NCI-H1105 (cell line): ENCODE measurements at places on chromosomes 16 and 17.

DNA sequence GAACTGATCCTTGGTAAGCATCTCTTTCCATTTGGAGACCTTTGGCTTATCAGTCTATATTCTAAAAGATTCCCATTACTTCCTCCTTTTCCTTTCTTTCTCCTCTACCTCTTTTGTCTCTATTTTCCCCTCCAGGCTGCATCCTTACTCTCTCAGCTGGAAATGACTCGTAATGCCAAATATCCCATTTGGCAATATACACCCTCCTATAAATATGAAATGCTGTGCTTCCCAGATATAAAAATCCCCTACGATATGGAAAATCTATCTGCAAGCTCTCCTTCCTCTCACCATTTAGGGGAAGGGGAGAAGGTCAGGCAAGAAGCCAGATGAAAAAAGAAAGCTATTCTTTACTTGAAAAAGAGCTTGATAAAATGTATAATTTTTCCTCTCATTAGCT is 39.9 kb downstream of the XPO6 start:
- DNase-seq = no peak

DNA sequence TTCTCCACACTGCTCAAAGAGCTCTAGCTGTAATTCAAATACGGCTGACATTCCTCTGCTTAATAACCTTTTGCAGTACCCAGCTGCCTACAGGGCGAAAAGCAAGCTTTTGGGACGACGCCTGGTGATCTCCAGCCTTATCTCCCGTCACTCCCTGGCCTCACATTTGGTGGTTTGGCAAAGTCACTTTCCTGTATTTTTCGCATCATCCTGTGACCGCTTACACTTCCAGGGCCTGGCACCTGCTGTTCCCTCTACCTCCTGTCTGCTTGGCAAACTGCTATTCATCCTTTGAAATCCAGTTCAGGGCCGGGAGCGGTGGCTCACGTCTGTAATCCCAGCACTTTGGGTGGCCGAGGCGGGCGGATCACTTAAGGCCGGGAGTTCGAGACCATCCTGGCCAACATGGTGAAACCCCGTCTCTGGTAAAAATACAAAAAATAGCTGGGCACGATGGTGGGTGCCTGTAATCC is 2.7 kb upstream of the BHLHA9 start:
- DNase-seq = no peak

- DNase-seq = no peak
These were observed 4.5 kb downstream of the VPS4A start for GRCh38 chr16:69315486-69316311.

DNA sequence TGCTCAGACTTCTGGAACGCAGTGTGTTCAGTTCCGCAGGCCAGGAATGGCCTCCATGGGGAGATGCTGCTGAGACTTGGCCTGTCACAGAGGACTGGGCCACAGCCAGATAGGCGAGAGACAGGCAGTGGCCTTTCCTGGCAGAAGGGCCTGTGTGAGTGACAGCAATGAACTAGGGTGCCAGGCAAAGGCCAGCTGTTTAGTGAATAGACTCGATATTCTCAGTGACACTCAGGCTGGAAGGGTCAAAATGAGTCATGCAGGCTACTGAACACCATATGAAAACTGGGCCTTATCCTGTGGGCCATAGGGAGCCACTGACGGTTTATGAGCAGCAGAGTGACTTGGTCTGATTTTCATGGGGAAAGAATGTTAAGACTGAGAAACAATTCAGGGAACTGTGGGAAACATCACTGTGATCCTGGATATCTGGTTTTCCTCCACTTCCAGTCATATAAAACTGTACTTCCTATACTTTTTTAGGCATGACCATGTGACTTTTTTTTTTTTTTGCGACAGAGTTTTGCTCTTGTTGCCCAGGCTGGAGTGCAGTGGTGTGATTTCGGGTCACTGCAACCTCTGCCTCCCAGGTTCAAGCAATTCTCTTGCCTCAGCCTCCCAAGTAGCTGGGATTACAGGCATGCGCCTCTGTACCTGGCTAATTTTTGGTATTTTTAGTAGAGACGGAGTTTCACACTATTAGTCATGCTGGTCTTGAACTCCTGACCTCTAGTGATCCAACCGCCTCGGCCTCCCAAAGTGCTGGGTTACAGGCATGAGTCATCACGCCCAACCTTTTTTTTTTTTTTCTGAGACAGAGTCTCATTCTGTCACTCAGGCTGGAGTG is 5.2 kb upstream of the NUBP1 start:
- no peak for DNase-seq

DNA sequence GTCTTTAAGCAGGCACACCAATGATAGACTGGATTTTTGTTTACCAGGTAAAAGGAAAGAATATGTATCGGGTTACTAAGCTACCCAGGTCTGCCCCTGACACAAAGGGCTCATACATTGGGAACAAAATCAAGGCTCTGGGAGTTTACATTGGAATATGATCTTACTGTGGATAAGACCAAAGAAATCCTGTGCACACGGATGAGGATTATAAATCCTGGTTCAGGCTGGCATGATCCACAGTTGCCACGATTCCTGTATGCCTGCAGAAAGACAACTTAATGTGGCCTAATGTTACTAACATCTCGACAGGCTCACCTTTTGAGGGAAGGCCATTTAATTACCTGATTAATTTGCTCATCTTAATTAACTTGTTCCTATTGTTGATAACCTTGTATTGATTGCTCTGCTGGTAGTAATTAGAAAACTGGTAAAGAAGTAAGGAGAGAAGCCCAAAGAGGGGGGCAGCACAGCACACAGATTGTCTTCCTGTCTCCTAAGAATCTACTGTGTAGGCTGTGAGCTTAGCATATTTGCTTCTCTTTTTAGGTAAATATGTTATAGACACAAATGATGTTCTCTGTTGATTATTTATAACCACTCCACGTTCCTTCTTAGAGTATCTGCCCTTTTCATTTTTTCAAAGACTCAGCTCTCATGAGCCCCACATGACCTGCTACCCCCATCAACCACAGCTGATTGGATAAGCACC is 51.0 kb upstream of the TOX3 start:
- peak; percentile 89 for DNase-seq

DNA sequence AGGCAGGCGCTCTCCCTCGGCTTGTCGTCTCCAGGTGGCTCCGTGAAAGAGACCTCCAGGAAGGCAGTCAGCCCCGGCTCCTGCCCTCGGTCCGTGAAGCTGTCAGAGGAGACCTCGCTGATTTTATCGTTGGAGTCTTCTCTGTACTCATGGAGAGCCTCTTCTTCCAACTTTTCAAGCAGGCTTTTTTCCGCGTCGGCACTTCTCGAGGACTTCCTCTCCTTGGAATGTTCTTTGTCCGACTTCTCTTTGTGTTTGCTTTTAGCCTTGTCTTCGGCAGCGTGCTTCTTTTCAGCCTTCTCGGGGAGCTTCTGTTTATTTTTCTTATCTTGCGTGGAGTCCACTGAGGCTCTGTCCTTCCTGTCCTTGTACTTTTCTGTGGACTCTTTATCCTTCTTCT is 65.0 kb downstream of the ZNF778 start:
- DNase-seq = no peak

- peak; percentile 67 for DNase-seq
These were observed 34.6 kb downstream of the KANSL1 start for GRCh38 chr17:46158323-46159296.

DNA sequence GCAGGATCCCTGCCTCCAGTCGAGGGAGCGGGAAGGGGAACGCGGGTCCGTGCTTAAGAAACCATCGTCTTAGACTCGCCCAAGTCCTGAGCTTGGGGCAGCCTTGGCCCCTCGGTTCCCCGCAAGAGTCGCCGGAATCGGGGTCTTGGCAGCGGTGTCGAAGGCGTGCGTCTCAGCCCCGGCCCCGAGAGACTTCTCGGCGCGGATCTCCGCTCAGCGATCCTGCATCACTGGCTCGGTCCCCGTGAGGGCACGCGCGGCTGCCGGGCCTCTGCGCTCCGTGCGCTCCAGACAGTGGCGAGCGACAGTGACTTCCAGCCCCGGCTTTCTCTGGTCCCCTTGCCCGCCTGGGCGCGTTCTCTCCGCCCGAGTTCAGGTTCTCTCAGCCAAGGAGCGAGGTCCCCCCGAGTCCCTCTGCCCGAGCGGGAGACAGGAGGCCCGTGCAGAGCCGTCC is 380 bp downstream of the HS3ST3A1 start:
- DNase-seq = no peak

GRCh38 chr17:973053-973452 is 6.5 kb downstream of the NXN start:
- no peak for DNase-seq

- DNase-seq = no peak
These were observed 222.8 kb downstream of the CNTNAP4 start for GRCh38 chr16:76500006-76500405.

DNA sequence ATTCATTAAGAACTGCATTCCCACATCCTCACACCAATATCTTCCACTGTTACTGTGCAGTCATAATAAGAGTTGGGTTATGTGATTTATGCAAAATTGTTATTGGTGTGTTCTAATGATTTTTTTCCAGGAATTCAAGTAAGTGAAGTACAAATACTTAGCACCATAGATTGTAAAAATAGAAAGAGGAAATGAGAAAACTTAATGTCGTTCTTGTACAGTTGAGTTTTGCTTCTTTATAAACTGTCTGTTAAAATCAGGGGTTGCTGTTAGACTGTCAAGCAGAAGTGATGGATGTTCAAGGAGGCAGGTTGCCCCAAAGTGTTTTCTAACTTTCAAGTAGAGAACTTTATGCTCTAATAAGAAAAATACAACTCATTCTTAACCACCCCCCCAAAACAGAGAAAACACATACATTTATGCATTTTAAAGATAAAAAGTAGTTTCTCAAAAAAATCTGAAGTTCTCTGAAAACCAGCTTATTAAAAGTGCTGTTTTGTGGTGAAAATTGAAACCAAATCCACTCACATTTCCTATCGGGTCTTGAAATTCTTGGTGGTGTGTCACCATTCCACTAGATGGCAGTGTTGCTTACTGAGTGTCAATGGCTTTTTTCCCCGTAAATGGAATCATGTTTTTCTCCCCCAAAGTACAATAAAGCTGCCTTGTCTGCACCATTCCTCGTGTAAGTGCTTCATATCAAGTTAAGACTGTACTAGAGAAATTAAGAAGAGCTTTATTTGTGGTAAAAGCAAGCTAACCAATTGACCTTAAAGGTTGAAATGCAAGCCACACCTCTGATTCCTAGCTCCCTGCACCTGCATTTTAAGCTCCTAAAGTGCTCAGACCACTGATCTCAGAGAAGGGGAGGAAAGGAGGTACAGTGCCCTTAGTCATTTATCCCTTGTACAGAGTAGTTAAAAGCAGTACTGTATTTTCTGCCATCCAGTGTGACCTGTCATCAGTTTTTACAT is 4.7 kb upstream of the IGSF6 start:
- peak; percentile 12 for DNase-seq

GRCh38 chr17:39183045-39183444 is 14.4 kb downstream of the CACNB1 start:
- no peak for DNase-seq

DNA sequence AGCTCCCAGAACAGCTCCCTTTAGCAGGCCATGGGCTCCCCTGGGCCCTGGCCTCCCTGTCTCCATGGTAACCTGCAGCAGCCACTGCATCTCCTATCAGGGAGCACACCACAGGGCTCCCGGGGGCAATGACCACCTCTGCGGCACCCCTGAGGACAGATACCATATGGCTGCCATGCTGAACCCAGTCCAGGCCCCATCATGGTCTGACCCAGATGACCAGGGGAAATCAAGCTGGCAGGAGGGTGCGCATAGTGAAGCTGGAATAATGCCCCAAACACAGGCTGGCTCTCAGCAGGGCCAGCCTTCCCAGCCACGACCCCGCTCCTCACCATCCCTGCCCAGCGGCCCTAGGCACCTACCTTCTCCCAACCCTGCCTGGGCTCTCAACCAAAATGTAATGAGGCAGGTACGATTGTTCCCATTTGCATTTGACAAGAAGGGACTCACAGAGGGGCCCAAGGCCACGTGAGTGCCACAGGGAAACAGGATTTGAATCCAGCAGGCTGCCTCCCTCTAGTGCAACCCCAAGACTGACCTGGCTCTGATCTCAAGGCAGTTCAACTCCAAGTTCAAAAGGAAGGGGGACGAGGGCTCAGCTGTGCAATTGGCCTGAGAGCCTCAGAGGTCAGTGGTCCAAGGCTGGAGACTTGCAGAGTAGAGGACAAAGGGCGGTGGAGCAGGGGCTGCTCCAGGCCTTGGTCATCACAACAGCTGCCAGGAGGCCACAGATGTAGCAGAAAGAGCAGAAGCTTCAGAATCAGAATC is 2.4 kb downstream of the RUNDC3A start:
- DNase-seq = no peak

DNA sequence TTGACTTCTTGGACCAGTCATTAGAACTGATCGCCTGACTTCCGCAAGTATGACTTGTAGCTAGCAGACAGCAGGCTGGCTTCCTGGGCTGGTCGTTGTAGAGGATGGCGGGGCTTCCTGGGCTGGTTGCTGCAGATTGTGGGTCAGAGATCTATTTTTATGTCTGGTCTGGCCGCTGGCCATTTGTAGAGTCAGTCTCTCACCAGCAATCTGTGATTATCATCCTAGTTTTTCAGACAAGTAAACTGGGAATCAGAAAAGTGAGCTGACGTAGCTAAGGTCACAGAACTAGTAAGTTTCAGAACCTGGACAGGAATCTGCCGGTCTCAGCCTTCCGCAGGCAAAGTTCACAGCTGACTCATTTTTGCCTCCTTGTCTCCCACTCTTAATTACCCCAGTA is 19.1 kb downstream of the GPR142 start:
- no peak for DNase-seq

GRCh38 chr17:6361733-6362132 is 73.2 kb downstream of the AIPL1 start:
- DNase-seq = no peak

DNA sequence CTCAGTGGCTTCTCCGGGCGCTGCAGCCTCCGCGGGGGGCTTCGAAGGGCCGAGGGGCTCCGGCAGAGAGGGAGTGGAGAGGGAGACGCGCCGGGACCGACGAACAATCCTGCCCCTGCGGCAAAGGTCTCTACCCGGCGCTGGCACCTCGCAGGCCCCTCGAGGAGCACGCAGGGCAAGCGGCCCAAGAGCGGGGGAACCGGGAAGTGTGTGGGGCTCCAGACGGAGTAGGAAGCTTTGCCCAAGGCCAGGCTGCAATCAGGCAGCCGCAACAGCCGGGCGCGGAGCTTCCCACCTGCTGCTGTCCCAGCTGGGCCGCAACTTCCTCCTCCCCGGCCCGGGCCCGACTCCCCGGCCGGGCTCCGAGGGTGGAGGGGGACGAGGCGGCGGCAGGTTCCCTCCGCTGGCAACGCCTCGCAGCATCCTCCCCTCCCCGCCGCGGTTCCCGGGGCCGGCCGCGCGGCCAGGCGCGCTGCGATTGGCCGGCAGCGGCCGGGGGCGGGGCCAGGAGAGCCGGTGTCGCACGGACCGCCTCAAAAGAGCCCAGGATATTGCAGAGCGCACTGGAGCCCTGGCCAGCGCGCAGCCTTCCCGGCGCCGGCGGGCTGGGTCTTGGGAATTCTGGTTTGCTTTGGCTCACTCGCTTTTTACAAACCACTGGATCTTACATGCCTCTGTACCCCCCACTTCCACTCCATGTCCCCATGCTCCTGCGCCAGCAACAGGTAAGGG is at the start of gene KCNJ2:
Gene KCNJ2 (plus strand): TSS at position 556 of the 732 bp plus-strand sequence. CDS start 5,508 bp downstream, outside the sequence.
- DNase-seq = peak; percentile 70

- no peak for DNase-seq
These were observed 22.1 kb downstream of the NME2 start for GRCh38 chr17:51188271-51188833.

GRCh38 chr17:42111871-42112551 is 503 bp downstream of the DHX58 start:
- DNase-seq = no peak
